GM23338 (cell line): ENCODE measurements at places on chromosomes 7 and 10. TPM values are rescaled to one million over a fixed set of nuclear protein-coding genes. Genes with fewer than 3 reads are reported as not detected.

DNA sequence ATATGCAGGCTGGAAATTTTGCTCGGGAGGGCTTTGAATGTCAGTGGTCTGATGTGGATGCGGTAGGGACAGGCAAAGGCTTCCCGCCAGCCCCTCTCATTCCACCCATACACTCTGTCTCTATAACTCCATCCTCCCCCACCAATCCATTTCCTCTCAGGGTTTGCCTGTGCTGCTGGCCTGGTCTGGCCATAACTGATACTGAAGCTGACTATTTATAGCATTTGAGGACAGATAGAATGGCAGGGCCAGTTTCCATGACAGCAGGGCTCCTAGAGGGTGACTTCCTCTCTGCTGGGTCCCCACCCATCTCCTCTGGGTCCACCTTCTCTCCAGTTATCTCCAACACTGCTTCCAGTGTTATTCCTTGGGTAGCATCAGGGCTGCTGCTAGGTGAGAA is 6.6 kb upstream of the PDLIM1 start:
- H3K27me3 ChIP-seq: peaks cover 43% of the 10 kb centered on the region
- no peak overlapping the region for H3K4me3 ChIP-seq
- peaks cover 7% of the 10 kb centered on the region for H3K4me1 ChIP-seq

DNA sequence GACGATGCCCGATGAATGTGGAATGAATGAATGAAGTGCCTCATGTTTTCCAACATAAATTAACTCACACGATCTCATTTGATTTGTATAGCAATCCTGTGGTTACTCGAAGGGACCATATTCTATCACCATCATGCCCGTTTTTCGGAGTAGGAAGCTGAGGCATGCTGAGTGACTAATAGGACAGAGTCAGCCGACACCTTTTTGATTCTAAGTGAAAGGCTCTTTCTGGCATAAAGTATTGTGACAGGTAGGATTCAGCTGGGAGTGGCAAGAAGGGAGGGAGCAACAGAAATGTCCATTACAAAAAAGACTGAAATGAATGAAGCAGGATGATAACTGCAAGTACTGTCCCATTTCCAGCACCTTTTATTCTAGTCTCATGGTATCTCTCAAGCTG is 55.7 kb downstream of the KLRG2 start:
- DNase-seq: no peak
- no peaks in the 10 kb centered on the region; the same call in 1 of the 2 replicates for H3K36me3 ChIP-seq
- H3K27me3 ChIP-seq: no peaks in the 10 kb centered on the region
- no peaks in the 10 kb centered on the region for H3K4me1 ChIP-seq
- no peak overlapping the region for H3K27ac ChIP-seq

DNA sequence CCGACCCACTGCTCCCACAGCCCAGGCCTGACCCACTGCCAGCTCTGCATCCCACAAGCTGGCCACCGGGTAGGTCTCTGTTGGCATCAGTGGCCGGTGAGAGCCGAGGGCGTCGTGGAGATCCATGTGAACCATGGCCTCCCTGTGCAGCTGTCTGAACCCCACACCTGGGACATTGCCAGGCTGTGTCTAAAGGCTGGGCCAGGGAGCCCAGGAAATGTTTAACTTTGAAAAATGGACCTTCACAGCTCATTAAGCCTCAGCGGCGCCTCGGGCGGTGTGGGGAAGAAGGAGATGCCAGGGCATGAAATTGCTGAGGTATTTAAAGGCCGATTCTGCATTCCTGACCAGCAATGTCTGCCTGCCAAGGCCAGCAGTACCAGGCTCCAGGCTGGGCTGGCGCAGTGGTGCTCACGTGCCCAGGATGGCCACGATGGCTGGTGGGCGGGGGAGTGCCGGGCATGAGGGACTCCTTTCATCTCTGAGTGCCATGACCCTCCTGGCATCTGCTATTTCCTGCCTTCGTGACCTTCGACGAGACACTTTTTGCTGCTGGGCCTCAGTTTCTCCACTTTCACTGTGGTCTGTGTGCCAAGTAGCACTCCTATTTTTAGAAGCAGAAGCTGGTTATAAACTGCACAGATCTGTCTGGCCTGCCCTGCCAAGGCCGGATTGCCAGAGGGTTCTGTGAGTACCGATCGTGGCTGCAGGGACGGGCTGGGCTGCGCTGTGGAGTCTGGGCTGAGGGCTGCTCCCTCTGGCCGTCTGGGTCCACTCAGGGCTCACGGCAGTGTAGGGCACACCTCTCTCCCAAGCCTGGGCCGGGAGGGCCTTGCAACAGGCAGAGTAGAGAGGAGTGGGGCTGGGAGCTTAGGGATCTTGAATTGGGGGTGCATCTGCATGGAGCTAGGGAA is 21.8 kb downstream of the ELFN1 start:
- H3K4me1 ChIP-seq: no peaks in the 10 kb centered on the region
- H3K36me3 ChIP-seq: no peaks in the 10 kb centered on the region
- H3K4me3 ChIP-seq: no peak overlapping the region

DNA sequence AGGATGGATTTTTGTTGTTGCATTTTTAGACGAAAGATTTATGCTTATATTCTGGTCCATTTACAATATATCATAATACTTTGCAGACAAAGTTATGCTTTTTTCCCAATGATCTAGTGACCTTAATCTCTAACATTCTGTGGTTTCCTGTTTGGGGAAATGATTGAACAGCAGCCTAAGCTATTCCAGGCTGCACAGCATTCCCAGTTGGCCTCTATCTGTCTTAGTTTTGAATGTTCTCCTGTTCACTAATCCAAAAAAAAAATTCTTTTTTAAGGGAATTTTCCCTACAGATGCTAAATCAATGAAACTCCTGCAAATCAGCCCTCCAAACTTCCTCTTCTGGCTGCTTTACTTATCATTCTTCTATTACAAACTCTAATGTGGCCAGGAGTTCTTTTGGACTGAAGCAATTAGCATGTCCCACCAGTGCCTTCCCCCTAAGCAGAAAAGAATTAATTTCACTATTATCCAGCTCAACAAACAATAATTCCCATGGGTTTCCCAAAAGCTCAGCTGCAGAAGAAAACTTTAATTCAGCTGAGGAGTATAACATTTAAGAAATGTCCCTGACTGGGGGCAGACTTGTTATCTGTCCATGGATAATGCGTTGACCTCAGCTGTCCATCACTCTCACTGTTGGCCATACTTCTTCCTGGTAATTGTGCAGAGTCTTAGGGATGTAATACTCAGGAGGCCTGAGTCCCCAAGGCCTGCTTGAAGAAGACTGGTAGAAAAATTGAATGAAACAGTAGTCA is 81.9 kb upstream of the TRIL start:
- H3K36me3 ChIP-seq: no peaks in the 10 kb centered on the region
- no peak overlapping the region for H3K27ac ChIP-seq
- H3K4me1 ChIP-seq: peaks cover 33% of the 10 kb centered on the region
- no peak overlapping the region for H3K4me3 ChIP-seq

DNA sequence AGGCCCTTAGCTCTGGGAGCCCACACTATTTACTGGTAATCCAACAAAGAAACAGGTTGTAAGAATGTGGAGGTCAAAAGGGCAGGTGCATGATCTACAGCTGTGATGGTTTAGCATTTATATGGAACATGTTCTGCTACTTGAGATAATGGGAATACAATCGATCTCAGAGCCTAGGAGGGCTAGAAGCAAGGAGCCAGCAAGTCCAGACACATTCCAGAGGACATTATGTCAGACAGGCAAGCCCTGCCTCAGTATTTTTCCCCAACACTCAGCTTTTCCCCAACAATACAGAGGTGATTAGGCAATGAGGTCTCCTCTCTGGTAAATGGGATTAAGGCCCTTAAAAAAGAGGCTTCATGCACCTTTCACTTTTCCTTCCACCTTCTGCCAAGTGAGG is 21.4 kb upstream of the GNAT3 start:
- no peak overlapping the region for H3K27ac ChIP-seq
- no peaks in the 10 kb centered on the region for H3K4me1 ChIP-seq
- H3K36me3 ChIP-seq: no peaks in the 10 kb centered on the region; the same call in 1 of the 2 replicates
- H3K4me3 ChIP-seq: no peak overlapping the region
- H3K27me3 ChIP-seq: no peaks in the 10 kb centered on the region

SPDYE17 gene
- not detected in 2 replicates for total RNA-seq

GRCh38 chr7:44624318-44624717 is 17.9 kb downstream of the OGDH start:
- H3K27me3 ChIP-seq: no peaks in the 10 kb centered on the region
- H3K4me3 ChIP-seq: no peak overlapping the region
- DNase-seq: no peak
- H3K36me3 ChIP-seq: no peaks in the 10 kb centered on the region; the same call in 1 of the 2 replicates
- H3K4me1 ChIP-seq: no peaks in the 10 kb centered on the region

TAC1 gene
- 3.9 and 8.7 TPM in 2 replicates for total RNA-seq

DNA sequence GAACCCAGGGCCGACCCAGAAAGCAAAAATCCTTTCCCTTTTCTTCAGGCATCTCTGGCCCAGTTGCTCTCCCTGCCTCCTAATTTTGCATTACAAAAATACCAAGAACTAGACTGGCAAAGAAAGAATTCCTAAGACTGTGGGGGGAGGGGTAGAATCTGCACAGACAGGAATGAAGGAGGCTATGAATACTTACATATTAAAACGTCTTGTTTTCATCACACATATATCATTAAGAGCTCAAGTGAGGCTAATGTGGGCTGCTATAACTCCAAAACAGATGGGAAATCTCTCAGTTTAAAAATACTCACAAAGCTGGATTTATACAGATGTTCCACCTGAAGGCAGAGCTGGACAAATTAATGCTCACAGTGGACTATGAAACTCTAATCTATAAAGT is 29.2 kb upstream of the MKX start:
- H3K27ac ChIP-seq: no peak overlapping the region
- H3K27me3 ChIP-seq: no peaks in the 10 kb centered on the region
- peak; percentile 21 for DNase-seq
- peaks cover 21% of the 10 kb centered on the region for H3K4me1 ChIP-seq
- H3K4me3 ChIP-seq: peak overlapping the region; percentile 5; the same call in 1 of the 2 replicates
- no peaks in the 10 kb centered on the region for H3K36me3 ChIP-seq

NKX1-2 gene
- 37.0 and 39.4 TPM in 2 replicates for total RNA-seq

GRCh38 chr7:12872487-12872886 is 185.1 kb downstream of the ARL4A start:
- DNase-seq: no peak
- H3K27me3 ChIP-seq: no peaks in the 10 kb centered on the region
- H3K27ac ChIP-seq: no peak overlapping the region

DPP6 gene
- total RNA-seq: not detected in 2 replicates

GRCh38 chr7:135075716-135076115 is 72.2 kb upstream of the TMEM140 start:
- peak; percentile 22 for DNase-seq
- no peaks in the 10 kb centered on the region for H3K27me3 ChIP-seq
- peak overlapping the region; percentile 27 for H3K4me3 ChIP-seq
- peaks cover 3% of the 10 kb centered on the region; the same call in 1 of the 2 replicates for H3K36me3 ChIP-seq

- no peaks in the 10 kb centered on the region for H3K27me3 ChIP-seq
- DNase-seq: no peak
- no peak overlapping the region for H3K4me3 ChIP-seq
- no peaks in the 10 kb centered on the region for H3K36me3 ChIP-seq
- H3K4me1 ChIP-seq: no peaks in the 10 kb centered on the region
Measured at GRCh38 chr10:121813211-121813815, 114.5 kb downstream of the ATE1 start.

DNA sequence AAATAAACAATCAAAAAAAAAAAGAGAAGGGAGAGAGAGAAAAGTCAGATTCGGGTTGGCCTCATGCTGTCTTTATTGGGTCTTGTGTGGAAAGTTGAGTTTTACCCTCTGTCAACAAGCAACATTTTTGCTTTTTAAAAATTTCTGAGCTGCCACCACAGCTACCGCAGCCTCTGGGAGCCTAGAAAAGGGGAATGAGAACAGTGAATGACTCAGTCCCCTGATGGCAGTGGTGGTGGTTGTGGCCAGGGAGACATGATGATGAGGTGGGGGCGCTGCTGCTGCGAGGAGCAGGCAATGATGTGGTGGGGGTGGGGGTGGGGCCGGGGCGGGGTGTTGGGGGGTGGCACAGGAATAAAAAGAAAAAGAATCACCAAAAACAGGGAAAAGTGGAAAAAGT is 20.0 kb upstream of the CREB3L2 start:
- no peak overlapping the region for H3K4me3 ChIP-seq
- peaks cover 4% of the 10 kb centered on the region; the same call in 1 of the 2 replicates for H3K36me3 ChIP-seq
- no peak for DNase-seq
- no peaks in the 10 kb centered on the region for H3K27me3 ChIP-seq
- H3K4me1 ChIP-seq: peaks cover 18% of the 10 kb centered on the region
- H3K27ac ChIP-seq: no peak overlapping the region

NRCAM gene
- 3.5 and 6.8 TPM in 2 replicates for total RNA-seq

GRCh38 chr10:46524472-46525176 is 31.8 kb downstream of the GPRIN2 start:
- DNase-seq: no peak
- no peaks in the 10 kb centered on the region; the same call in 1 of the 2 replicates for H3K36me3 ChIP-seq
- H3K4me3 ChIP-seq: no peak overlapping the region
- H3K27me3 ChIP-seq: no peaks in the 10 kb centered on the region

KLF6 gene
- 18.0 and 19.6 TPM in 2 replicates for total RNA-seq

GRCh38 chr7:859359-860030 is 16.9 kb upstream of the GET4 start:
- no peak for DNase-seq
- peaks cover 35% of the 10 kb centered on the region; the same call in 1 of the 2 replicates for H3K36me3 ChIP-seq
- no peak overlapping the region for H3K27ac ChIP-seq
- H3K4me1 ChIP-seq: no peaks in the 10 kb centered on the region
- H3K4me3 ChIP-seq: no peak overlapping the region

GRCh38 chr7:52726493-52726892 is 308.9 kb upstream of the POM121L12 start:
- H3K4me1 ChIP-seq: 0 out of 2 replicates have a peak, but pooled peaks cover 4% of the 10 kb centered on the region
- no peaks in the 10 kb centered on the region for H3K27me3 ChIP-seq
- H3K27ac ChIP-seq: no peak overlapping the region
- no peak overlapping the region for H3K4me3 ChIP-seq
- no peaks in the 10 kb centered on the region for H3K36me3 ChIP-seq

- no peak overlapping the region for H3K4me3 ChIP-seq
- no peaks in the 10 kb centered on the region for H3K27me3 ChIP-seq
- peaks cover 8% of the 10 kb centered on the region for H3K36me3 ChIP-seq
- no peak for DNase-seq
- H3K4me1 ChIP-seq: no peaks in the 10 kb centered on the region
Measured at GRCh38 chr10:124824507-124824906, 22.9 kb downstream of the ABRAXAS2 start.

GRCh38 chr7:12539681-12540080 is 30.8 kb upstream of the SCIN start:
- no peak for DNase-seq
- H3K4me3 ChIP-seq: no peak overlapping the region
- no peaks in the 10 kb centered on the region for H3K27me3 ChIP-seq
- no peaks in the 10 kb centered on the region; the same call in 1 of the 2 replicates for H3K36me3 ChIP-seq

RNF133 gene
- 1.1 and 2.0 TPM in 2 replicates for total RNA-seq

KIF11 gene
- total RNA-seq: 50.3 and 56.7 TPM in 2 replicates
